Inflammatory macrophage treated with lipopolysaccharide for 1 hour (primary cell): ENCODE measurements at places on chromosomes 3 and 15.

- no peak for DNase-seq
These were observed 896.0 kb downstream of the MCTP2 start for GRCh38 chr15:95127356-95127755.

- no peak for DNase-seq
These were observed 43.5 kb downstream of the IFT57 start for GRCh38 chr3:108178676-108179075.

DNA sequence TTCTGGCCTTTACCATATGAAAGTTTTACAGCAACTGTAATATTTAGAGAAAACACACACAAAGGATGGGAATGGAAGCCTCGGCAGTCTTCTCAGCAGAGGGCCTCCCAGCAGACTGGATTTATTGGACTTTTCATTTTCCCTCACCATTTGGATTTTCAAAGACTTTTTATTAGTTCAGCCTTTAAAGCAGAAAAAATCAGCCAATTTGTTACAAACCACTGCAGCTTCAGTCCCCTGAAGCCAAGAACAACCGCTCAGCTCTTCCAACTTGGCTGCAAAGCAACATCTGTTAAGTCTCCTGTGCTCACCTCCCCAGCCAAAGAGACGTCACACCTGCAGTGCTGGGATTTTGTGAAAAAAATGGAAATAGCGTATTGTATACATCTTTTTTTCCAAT is 120.8 kb downstream of the GMPS start:
- no peak for DNase-seq

DNA sequence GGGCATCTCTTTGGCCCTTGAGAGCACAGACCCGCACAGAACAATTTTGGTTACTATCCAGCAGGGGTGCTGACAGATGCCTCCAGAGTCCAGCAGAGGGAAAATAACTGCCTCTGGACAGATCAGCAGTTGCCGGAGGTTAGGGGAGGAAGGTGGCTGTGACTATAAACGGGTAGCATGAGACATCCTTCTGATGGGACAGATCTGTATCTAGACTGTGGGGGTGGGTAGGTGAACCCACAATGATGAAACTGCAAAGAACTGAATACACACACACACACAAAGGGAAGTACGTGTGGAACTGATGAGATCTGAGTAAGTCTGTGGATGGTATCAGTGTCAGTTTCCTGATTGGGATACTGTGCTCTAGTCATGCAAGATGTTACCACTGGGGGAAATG is 21.2 kb downstream of the ADAMTS7 start:
- DNase-seq = no peak
